ENCODE measurements at places on chromosomes 1 and 21.

GRCh38 chr1:223515926-223516325, 122.7 kb downstream of the CCDC185 start:
- no peak for DNase-seq

DNA sequence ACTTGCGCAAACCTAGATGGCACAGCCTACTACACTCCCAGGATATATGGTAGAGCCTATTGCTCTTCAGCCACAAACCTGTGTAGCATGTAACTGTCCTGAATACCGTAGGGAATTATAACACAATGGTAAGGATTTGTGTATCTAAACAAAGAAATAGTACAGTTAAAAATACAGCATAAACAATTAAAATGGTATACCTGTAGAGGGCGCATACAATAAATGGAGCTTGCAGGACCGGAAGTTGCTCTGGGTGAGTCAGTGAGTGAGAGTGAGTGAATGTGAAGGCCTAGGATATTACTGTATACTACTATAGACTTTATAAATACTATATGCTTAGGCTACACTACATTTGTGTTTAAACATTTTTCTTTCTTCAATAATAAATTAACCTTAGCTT, 99.3 kb downstream of the PLD5 start:
- DNase-seq, result no peak

- DNase-seq, result no peak
These were observed 51.3 kb upstream of the RIPK4 start for GRCh38 chr21:41817877-41818855.

DNA sequence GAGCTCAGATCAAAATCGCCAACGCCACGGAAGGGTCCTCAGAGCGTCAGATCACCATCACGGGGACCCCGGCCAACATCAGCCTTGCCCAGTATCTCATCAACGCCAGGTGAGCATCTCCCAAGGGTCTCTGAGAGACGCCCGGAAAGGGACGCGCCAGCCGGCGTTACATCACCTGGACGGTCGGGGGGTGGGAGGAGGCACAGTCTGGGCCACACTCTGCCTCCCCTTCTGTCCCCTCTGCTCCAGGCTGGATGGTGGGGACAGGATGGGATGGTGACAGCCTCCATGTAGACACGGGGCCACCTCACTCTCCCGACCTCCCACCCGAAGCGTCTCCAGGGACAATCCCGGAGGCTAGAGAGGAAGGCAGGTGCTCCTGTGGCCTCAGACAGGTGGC, 41.5 kb upstream of the COL6A1 start:
- no peak for DNase-seq

DNA sequence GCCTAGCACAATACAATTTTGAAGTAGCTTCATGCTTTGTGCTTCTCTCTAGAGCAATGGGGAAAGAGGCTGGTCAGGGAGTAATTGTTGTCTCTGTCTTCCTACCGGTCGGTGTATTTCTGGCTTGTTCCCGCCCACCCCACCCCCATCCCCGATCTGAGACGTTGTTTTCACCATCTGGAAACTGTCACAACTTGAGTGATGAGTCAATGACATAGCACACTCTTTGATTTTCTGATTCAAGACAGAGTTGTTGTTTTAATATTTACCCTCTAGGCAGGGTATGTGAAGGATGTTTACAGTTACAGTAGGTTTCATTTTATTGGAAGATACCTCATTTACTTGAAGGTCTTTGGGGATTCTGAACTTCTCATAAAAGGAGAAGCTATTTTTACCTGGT, 7.0 kb downstream of the IL12RB2 start:
- peak; percentile 38 for DNase-seq

GRCh38 chr1:94044290-94044790, 76.6 kb downstream of the ABCA4 start:
- DNase-seq, result no peak

DNA sequence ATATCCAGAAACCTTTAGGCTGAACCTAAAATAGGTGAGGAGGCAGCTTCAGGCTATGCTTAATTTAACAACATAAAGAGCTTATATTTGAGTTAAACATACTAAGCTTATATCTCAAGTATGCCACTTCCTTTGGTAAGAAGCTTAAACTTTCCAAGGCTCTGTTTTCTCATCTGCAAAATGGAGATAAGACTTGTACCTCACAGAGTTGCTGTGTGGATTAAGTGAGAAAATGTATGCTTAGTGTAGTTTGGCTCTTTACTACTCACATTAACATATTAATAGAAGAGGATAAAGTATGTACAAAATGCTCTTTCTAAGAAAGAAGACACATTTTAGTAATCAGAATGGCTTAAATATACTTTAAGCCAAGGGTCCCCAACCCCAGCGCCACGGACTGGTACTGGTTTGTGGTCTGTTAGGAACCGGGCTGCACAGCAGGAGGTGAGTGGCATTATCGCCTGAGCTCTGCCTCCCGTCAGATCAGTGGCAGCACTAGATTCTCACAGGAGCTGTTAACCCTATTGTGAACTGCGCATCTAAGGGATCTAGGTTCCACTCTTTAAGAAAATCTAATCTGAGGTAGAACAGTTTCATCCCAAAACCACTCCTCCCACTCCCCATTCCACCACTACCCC, 77.2 kb downstream of the HS2ST1 start:
- DNase-seq, result no peak

GRCh38 chr1:222266223-222267196, 281.4 kb downstream of the HHIPL2 start:
- no peak for DNase-seq

- DNase-seq, result no peak
These were observed 4.9 kb downstream of the CACHD1 start for GRCh38 chr1:64474665-64475439.

GRCh38 chr1:19739628-19740027, 60.1 kb downstream of the TMCO4 start:
- no peak for DNase-seq

- DNase-seq, result no peak
These were observed 2.3 kb downstream of the KRTCAP2 start for GRCh38 chr1:155170806-155171205.

DNA sequence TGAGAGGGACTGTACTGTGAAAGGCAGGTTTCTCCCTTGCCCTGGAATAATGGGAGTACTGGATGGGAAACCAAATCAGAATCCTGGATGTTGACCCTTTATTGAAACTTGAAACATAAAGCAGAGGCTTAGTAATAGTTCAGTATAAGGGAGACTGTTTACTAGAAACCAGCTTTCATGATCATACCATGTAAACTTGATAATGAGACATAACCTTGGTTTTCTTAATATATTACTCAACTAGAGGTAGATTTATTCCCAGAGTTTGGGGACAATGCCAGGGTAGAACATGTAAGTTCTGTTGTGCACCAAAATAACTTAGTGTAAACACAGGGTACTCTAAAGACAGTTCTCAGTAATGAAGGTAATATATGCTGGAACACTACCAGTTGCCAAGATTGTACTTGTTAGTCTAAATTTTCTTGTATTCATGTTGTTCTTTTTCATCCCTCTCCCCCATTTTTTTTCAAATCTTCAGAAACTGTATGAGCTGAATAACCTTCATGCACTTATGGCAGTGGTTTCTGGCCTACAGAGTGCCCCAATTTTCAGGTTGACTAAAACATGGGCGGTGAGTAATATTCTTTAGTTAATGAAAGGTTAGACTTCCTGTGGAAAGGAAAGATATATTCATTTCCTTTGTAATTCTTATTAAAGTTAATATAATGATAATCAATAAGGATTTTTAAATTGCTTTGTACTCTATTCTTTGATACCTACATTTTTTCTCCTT, 49.6 kb downstream of the ANGPTL1 start:
- no peak for DNase-seq

- DNase-seq, result peak; percentile 43
These were observed 21.8 kb upstream of the PDC start for GRCh38 chr1:186482661-186483255.

- DNase-seq, result no peak
These were observed 675.0 kb downstream of the USP25 start for GRCh38 chr21:16404776-16405175.

DNA sequence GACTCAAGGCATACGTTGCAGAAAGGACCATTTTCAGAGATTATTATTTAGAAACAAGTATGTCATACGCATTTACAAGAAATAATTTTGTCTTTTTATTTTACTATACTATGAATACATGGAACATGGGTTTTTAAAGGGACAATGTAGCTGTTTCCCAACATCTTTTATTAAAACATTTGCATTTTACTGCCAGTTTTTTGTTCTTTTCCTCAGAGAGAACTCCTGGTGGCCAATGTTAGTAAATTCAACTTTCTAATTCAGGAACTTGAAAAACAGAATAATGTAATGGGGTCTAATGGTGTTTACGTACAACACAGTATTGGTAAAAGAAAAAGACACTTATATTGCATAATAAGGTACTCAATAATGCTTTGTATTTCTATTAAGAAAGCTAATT, 14.9 kb downstream of the PRDM2 start:
- no peak for DNase-seq

- no peak for DNase-seq
These were observed 39.6 kb downstream of the ASPM start for GRCh38 chr1:197106869-197107268.

GRCh38 chr1:237390823-237391222, 348.8 kb downstream of the RYR2 start:
- DNase-seq, result no peak

DNA sequence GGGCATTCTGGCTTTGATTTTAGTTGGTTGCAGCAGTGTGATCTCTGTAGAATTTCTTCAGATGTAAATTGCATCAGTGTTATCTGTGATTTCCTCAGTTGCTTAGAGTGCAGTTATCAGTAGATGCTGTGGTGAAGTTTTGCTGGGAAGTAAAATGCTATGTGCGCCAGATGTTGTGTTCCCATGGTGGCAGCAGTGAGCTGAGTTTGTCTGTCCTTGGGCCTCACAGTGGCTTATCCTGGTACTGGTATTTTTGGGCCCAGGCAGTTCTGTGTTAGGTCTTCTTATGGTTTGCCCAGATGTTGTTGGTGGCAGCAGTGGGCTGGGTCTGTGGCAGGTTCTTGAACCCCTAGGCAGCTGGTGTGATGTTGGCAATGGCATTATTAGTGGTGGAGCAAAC, 1242.1 kb downstream of the PLA2G4A start:
- no peak for DNase-seq

GRCh38 chr21:35004314-35004713, 44.8 kb downstream of the RUNX1 start:
- DNase-seq, result no peak

- no peak for DNase-seq
These were observed 201.2 kb upstream of the L1TD1 start for GRCh38 chr1:61993331-61993961.

DNA sequence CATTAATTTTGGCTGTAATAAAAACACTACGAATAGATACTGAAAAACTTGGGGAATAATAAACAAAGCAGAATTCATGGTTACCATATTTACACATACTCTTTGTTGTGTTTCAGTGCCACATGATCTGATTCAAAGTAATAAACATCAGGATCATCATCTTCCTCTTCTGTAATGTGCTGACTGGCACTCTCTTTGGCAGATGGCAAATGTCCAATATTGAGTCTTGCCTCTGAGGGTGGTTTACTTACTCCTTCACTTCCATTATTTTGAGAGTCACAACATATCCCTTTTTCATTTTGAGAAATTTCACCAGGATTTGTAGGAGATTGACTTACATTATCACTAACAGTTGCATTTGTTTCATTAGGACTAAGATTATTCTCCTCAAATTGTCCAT, 50.7 kb downstream of the ZZZ3 start:
- no peak for DNase-seq

- no peak for DNase-seq
These were observed 298.9 kb downstream of the DSCAM start for GRCh38 chr21:40547906-40548513.

GRCh38 chr21:41406340-41406739, 19.7 kb upstream of the MX1 start:
- no peak for DNase-seq

DNA sequence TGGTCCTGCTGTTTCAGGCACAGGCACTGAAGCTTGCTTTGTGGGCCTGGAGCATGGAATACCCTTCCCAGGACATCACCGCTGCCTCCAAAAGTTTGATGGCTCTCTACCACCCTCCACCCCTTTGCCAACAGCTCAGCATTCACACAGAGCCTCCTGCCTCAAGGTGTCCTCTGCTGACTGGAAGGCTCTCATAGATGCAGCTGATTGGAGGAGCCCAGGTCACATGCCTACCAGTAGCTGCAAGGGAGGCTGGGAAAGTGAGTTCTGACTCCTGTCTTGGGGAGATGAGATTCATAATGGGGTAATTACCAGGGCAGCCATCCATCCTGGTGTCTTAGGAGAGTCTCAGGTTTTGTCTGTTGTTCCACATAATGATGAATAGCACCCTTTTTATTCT, 124.8 kb upstream of the GRIK3 start:
- DNase-seq, result no peak

- no peak for DNase-seq
These were observed 331.7 kb upstream of the PROX1 start for GRCh38 chr1:213656039-213656438.

DNA sequence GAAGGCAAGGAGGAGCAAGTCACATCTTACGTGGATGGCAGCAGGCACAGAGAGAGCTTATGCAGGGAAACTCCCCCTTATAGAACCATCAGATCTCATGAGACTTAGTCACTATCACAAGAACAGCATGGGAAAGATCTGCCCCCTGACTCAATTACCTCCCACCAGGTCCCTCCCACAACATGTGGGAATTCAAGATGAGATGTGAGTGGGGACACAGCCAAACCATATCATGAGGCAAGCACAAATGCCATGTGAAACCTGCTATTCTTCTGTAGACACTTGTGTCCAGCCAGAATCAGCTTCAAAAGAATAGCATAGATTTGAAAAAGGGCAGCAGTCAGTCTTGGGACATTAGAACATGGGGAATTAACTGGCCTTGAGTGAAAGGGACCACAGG, 32.2 kb upstream of the UBE2U start:
- DNase-seq, result no peak

DNA sequence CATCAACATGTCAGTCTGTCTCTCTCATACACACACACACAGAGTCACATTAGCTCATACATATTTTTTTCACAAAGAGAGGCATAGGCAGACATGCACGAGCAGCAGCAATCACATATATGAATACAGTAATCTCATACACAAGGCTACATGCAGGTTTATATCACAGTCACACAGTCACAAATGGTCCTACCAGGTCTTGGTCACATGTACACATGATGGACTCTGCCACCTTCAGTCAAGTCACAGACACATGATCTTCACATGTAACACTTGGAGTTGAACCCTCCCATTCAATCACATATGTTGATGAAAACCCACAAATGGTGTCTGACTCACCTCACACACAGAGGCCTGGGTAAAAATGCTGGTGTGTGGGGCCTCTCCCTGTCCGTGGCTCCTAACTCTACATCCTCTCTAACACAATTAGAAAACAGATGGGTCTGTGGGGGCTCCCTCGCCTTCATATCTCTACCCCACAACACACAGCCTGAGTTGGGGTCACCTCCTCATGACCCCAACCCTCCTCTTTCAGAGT, 27.9 kb downstream of the RIMS3 start:
- DNase-seq, result no peak

GRCh38 chr1:234281826-234282489, 91.3 kb upstream of the COA6 start:
- no peak for DNase-seq

GRCh38 chr1:175198332-175198731, 5.8 kb upstream of the KIAA0040 start:
- no peak for DNase-seq
